Mesothelial cell of epicardium (in vitro differentiated cells): ENCODE measurements at places on chromosomes 16 and 17.

DNA sequence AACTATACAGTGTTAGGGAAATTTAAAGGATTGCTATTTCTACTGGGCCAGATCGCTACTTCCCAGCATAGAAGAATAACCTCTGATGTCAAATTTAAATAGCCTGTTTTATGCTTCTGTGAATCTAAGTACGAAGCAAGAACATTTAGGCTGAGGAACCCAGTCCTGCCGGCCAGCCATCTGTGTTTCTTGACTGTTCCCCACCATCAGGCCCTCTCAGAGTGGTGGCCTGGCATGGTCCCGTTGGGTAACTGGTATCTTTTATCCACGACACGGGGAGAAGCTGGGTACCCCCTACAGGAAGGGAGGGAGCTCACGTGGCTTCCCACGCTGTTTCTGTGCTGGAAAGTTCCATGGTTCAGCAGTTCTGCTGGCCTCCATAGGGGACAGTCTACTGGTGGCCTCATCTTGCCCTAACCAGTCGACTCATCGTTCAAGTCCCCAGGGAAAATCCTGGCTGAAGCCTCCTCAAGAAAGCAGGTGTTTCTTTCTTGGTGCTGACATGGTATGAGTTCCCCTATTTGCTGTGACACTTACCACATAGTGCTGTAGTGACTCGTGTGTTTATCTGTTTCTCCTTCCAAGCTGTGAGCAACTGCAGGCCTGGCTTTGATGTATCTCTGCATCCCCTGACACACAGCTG lies 201.7 kb upstream of the NLRP1 start:
- DNase-seq: no peak

DNA sequence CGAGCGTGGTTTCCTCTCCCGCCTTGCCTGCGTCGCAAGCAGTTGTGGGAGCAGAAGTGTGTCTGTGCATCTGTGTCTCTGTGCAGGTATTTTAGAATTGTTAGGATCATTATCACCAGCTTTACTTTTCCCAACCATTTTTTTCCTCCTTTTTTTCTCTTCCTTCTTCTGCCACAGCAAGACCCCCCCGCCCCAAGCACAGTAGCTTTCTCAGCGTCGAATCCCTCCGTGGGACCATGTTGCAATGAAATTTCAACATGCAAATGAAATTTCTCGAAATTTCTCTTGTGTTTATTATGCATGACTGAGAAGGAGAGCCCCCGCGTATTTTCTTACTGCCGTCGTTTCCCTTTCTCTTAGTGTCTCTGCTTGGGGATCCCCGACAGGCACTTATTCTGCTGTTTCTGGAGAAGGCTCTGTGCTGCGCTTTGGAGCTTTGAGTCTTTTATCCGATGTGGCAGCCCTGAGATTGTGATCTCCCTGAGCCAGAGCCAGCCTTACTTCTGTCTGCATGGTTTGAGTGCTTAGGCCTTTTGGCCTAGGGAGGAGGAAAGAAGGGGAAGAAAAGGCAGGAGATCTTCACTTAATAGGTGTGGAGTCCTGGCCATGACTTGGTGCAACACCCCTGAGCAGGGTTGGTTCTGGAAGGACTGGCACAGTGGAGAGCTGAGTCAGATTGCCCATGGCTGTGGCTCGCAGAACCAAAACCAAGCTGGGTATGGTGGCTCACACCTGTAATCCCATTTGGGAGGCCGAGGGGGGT lies 5.0 kb downstream of the ARMC7 start:
- no peak for DNase-seq

DNA sequence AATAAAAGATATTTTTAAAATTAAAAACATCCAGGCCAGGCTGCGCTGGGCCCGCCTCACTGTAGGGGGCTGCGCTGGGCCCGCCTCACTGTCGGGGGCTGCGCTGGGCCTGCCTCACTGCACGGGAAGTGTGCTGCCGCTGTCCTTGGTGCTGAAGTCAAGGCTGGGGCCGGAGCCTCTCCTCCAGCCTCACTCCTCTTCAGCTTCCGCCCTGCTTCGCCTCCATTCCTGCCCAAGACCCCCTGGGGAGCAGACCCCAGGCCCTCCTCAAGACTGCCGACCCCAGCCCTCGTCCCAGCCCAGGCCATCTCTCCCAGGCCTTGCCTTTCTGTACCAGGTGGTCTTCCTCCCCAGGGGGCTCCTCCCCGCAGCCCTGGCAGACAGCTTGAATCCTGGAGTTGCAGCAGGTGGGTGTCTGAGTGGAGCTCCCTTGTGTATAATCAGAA lies 26.2 kb downstream of the ENDOV start:
- DNase-seq: peak; percentile 91

DNA sequence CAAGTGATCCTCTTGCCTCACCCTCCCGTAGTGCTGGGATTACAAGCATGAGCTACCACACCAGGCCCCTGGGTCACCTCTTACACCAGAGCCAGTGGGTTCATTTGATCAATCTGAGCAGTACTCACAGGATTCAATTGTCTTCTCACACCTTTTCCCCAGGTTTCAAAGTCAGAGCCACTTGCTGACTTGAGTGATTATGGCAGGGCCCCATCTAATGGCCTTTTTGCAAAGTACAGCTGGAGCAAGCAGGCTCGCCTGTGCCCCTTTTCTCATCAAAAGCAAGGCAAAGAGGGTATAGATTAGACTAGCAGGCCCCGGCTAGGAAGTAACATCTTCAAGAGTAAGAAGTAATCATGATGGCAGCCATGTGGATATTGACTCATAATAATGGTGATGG lies 114.8 kb upstream of the NOL11 start:
- DNase-seq: no peak

- DNase-seq: no peak
Measured at GRCh38 chr17:80254396-80255251, 6.0 kb upstream of the RNF213 start.

- DNase-seq: no peak
Measured at GRCh38 chr16:51268237-51268636, 117.2 kb upstream of the SALL1 start.

DNA sequence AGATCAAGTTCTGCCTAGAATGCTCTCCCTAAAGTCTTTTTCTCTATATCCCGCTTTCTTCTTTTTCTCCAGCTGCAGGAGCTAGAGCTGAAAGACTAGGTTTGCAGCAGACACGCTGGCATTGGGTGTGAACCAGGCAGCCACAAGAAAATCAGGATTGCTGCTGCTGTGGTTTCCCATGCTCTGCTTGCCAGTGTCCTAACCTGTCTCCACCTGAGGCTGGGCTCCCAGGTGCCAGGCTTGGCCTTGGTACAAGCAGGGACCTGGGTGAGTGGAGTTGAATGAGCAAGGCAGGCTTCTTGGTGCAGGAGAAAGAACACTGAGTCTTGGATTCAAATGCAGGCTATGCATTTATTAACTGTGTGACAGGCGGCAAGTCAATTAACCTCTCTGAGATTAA lies 440.3 kb upstream of the MAF start:
- DNase-seq: no peak

DNA sequence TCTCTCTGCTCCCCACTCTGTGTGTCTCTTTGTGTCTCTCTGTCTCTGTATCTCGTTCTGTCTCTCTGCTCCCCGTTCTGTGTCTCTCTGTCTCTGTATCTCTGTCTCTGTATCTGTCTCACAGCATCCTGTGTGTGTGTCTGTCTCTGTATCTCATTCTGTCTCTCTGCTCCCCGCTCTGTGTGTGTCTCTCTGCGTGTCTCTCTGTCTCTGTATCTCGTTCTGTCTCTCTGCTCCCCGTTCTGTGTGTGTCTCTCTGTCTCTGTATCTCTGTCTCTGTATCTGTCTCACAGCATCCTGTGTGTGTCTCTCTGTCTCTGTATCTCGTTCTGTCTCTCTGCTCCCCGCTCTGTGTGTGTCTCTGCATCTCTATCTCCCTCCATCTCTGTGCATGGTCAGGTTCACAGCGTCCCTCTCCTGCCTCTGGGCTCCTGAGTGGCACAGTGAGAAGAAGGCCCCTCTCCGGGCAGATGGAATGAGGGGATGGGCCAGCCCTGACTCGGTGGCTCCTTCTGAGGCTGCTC lies 38.9 kb upstream of the CIBAR2 start:
- no peak for DNase-seq
